Tracheal epithelial cell (primary cell): ENCODE measurements at places on chromosomes 2 and 18. TPM values are rescaled to one million over a fixed set of nuclear protein-coding genes. Genes with fewer than 3 reads are reported as not detected.

Gene NEURL3
- total RNA-seq, result 6.3 TPM in 1 of 2 replicates, not detected in the other

Gene LCT
- not detected in 2 replicates for total RNA-seq

Gene BCL2L11
- total RNA-seq, result 3.9 and 4.3 TPM in 2 replicates

Gene ZNF892
- 4.5 and 7.2 TPM in 2 replicates for total RNA-seq

Gene MOGAT1
- total RNA-seq, result not detected in 2 replicates

Gene PCARE
- total RNA-seq, result not detected in 2 replicates
